Urinary bladder (tissue), 4 donors: ENCODE measurements at places on chromosomes 13 and 19.

DNA sequence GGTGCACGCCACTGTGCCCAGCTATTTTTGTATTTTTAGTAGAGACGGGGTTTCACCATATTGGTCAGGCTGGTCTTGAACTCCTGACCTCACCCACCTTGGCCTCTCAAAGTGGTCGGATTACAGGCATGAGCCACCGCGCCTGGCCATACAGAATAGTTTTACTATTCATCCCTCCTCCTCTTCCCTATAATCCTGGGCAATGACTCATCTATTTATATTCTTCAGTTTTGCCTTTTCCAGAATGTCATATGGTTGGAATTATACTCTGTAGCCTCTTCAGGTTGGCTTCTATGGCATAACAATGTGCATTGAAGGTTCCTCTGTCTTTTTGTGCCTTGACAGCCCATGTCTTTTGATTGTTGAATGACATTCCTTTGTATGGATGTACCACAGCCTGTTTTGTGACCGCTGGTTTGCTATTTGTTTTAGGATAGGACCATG is 22.2 kb upstream of the LRP3 start:
- DNase-seq: no peak

- DNase-seq: no peak
Observed at GRCh38 chr19:14185158-14185557, 20.8 kb downstream of the ADGRL1 start.

DNA sequence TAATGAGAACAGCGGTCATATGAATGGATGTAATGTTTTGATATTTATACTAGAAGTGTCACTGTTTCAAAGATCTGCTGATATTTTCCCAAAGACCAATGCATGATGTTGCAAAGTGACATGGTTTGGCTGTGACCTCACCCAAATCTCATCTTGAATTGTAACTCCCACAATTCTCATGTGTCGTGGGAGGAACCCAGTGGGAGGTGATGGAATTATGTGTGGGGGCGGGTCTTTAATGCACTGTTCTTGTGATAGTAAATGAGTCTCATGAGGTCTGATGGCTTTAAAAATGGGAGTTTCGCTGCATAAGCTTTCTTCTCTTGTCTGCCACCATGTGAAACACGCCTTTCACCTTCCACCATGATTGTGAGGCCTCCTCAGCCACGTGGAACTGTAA is 98.3 kb downstream of the AKAP11 start:
- DNase-seq: no peak

- DNase-seq: no peak
Observed at GRCh38 chr13:109384491-109385241, 401.7 kb downstream of the IRS2 start.

DNA sequence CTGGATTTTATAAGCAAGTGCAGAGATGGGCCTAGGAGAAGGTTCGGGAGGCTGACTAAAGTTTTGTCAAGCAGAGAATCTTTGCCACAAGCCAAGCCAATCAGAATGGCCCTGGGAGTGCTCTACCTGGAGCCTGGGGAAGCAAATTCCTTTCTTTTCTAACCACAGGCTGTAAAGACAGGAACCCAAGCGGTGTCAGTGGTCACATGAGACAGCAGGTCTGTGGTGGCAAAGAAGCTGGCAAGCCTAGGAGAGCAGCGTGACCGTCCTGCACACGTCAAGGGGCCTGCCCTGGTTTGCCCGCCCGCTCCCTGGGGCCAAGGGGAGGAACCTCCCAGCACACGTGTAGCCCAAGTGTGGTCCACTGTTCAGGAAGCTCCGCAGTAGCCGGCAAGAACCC is 90.8 kb downstream of the IPO5 start:
- no peak for DNase-seq

GRCh38 chr19:1037621-1038064 is 2.3 kb upstream of the ABCA7 start:
- DNase-seq: no peak

DNA sequence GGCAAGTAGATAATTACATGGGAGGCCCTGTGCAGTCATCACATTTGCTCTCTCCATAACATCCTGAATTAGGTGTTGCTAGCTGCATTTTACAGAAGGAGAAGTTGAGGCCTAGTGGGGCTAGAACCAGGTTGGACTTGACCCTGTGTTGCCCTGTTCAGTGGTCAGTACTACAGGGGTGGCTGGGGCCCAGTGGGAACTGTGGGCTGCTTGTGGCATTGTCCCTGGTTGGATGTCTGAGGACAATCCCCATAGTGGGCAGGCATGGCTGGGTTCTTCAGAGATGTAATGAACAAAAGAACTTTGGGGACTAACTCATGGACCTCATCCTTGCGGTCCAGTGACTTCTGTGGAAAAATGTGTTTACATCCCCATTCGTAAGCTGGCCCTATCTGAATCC is 38.9 kb downstream of the MTUS2 start:
- DNase-seq: no peak

DNA sequence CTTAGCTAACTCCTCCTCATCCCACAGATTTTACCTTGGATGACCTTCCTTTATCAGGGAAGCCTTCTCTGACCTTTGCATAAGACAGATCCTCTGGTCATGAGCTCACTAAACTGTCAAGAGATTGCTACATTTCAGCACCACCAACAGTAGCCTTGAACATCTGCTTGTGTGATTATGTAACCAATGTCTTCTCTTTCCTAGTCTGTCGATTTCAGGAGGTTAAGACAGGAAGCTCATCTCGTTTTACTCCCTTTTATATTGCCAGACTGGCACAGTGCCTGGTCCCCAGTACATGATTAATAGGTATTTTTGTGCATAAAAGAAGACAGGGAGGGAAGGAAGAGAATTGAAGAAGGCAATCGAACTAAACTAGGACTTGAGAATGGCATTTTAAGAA is 1697.7 kb downstream of the EFNB2 start:
- no peak for DNase-seq

DNA sequence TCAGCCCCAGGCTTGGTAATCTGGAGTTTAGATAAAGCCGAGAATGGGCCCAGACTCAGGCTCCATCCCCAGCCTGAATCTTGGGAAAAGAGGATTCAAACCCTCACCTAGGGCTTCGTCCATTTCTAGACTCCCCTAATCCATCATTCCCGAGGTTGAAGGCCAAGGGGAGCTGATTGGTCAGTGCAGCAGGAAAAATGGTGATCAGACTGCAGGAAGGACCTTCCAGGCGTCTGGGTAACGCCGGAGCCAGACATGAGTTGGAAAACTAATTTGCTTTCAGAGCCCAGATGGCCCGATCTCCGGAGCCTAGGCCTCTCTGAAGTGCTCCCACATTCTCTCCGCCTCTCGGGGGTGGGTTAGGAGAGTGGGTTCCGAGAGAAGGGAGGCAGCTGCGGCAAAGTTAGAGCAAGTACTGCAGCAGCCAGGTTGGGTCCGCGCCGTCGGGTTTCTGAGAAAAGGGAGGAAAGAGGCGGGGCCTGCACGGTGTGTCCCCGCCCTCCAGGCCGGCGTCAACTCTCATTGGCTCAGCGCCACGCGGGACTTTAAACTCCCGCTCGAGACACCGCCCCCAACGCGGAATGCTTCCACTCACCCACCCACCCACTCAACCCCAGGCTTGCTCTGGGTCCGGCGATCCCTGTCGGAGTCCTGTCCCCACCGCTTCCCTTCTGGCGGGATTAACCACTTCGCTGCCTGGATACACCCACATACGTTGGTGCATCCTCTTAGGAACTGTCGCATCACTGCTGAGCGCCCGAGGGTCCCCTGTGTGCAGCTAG is 788 bp upstream of the RTBDN start:
- no peak for DNase-seq

GRCh38 chr13:77720988-77721387 is 23.5 kb downstream of the SLAIN1 start:
- DNase-seq: no peak

DNA sequence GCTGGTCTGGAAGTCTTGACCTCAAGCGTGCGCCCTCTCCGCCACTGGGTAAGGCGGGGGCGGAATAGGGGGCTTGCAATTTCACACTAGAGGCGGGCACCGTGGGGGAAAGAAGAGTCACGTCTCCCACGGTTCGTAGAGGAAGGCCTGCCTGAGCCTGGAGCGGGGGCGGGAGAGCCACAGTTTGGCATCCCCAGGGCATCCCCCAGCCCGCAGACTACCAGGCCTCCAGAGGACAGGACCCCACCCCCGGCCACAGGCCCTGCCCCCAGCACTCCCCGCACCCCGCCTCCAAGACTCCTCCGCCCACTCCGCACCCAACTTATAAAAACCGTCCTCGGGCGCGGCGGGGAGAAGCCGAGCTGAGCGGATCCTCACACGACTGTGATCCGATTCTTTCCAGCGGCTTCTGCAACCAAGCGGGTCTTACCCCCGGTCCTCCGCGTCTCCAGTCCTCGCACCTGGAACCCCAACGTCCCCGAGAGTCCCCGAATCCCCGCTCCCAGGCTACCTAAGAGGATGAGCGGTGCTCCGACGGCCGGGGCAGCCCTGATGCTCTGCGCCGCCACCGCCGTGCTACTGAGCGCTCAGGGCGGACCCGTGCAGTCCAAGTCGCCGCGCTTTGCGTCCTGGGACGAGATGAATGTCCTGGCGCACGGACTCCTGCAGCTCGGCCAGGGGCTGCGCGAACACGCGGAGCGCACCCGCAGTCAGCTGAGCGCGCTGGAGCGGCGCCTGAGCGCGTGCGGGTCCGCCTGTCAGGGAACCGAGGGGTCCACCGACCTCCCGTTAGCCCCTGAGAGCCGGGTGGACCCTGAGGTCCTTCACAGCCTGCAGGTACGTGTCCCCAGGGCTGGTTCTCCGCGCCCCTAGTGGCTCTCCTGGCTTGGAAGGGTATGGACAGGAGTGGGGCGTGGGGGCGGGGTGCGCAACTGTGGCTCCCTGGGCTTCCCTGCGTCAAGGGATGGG is at the start of gene ANGPTL4:
Gene ANGPTL4 (plus strand): TSS at position 353 of the 969 bp plus-strand sequence. CDS start 167 bp downstream, at position 520.
- DNase-seq: no peak

DNA sequence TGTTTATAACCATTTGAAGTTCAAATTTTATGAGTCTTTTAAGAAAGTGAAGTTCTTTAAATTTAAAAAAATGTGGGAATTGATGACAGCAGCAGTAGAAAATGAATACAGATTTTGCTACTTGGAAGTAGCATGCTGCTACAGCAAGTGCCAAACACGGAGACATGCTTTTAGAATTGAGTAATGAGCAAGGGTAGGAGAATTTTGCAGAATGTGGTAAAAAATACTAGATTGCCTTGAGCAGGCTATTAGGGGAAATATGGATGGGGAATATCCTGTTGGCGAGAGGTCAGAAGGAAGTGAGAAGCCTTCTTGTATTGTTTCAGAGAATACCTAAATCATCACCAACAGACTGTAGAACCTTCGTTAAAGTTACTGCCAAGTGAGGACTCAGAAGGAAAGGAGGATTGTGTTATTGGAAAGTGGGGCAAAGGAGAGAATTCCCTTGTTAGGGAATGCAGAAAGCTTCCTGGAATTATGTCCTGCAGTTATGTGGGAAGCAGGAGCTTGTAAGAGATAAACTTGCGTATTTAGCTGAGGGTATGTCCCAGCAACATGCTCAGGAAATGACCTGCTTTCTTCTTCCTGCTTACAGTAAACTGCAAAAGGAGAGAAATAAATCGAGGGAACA is 32.4 kb upstream of the OXGR1 start:
- no peak for DNase-seq

DNA sequence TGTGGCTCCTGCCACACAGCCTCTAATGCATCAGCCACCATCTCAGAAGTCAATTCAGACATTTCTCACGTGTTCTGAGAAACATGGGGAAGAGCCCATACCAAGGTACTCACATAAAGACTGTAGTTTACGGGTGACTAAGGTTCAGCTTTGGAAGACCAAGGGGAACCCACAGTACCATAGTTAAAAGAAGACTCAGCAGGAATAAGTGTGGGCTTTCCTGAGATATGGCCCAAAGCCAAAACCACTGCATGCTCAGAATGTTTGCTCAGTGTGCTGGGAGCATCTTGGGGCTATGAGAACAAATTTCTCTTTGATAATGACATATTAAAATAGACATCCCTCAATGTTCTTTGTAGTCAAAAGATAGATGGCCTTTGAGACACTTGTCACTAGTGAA is 283.8 kb downstream of the DCT start:
- no peak for DNase-seq

GRCh38 chr19:53908106-53908934 is 758 bp upstream of the CACNG7 start:
- DNase-seq: no peak

- no peak for DNase-seq
Observed at GRCh38 chr13:32247887-32248286, 67.3 kb downstream of the ZAR1L start.

- peak; percentile 13 for DNase-seq
Observed at GRCh38 chr19:39307046-39307821, 11.0 kb downstream of the IFNL1 start.
